Esophagus muscularis mucosa (tissue), 4 donors: ENCODE measurements at places on chromosomes 1 and 21. TPM values are rescaled to one million over a fixed set of nuclear protein-coding genes. Genes with fewer than 3 reads are reported as not detected.

Gene DCST1
- 0.42 TPM for total RNA-seq

Gene INSRR
- total RNA-seq: not detected

Gene CGN
- 1.4 TPM for total RNA-seq

DNA sequence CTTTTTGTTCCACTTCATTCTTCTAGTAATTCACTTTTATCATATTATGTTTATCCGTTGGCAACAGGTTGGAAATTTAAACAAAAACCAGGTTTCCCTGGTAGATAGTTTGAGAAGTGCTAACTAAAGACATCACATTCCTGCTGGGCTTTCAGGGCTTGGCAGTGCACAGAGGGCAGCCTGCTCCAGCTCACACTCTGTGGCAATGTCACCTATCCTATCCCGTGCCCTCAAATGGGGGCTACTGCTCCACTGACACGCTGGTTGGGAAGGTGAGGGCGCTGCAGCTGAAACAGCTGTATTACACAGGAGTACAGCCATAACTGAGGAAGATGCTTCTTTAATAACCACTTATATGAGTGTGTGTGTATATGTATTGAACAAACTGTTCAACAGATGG is 49.7 kb downstream of the RCAN1 start:
- no peak overlapping the region for H3K4me3 ChIP-seq
- no peaks in the 10 kb centered on the region for H3K27me3 ChIP-seq
- peaks cover 21% of the 10 kb centered on the region for H3K4me1 ChIP-seq
- no peak for DNase-seq
- peaks cover 6% of the 10 kb centered on the region for H3K36me3 ChIP-seq

- H3K4me1 ChIP-seq: peaks cover 6% of the 10 kb centered on the region
- no peak for DNase-seq
- H3K27me3 ChIP-seq: no peaks in the 10 kb centered on the region
- no peak overlapping the region for H3K27ac ChIP-seq
- no peaks in the 10 kb centered on the region for H3K36me3 ChIP-seq
- no peak overlapping the region for H3K4me3 ChIP-seq
Measured at GRCh38 chr1:67532452-67533216, 102.4 kb upstream of the SERBP1 start.

GRCh38 chr1:32150847-32151246 is 28.6 kb upstream of the TXLNA start:
- peaks cover 7% of the 10 kb centered on the region for H3K36me3 ChIP-seq
- DNase-seq: no peak
- H3K4me1 ChIP-seq: peaks cover 22% of the 10 kb centered on the region
- no peak overlapping the region for H3K27ac ChIP-seq
- no peaks in the 10 kb centered on the region for H3K27me3 ChIP-seq

DNA sequence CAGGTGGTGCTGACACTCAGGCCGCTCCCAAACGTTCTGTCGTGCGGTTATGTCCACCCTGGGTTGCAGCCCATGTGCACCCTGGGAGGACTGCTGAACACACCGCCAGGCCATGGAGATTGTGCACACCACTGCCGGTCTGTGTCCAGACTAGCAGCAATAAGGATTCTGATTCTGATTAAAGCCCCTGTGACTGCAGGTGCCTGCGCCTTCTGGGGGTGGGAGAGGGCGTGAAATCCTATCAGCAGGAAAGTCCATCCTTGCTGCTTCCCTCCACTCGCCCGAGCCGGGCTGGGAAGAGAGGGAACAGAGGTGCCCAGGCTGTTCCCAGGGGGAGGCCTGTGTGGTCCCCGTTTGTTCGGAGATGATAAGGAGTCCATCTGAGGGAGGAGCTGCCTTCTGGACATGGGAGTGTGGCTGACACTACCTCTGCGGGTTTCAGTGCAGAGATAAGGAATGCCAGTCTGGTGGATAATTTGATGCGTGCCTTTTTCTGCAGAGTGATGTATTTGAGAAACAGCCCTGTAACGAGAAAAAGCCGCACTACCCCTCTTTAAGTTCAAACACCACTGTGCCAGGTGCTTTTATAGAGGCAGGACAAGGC is 41.2 kb downstream of the BACE2 start:
- H3K27me3 ChIP-seq: no peaks in the 10 kb centered on the region
- DNase-seq: no peak
- no peak overlapping the region for H3K4me3 ChIP-seq
- peaks cover 14% of the 10 kb centered on the region for H3K4me1 ChIP-seq

- H3K4me3 ChIP-seq: no peak overlapping the region
- H3K36me3 ChIP-seq: peaks cover 83% of the 10 kb centered on the region
- peaks cover 38% of the 10 kb centered on the region for H3K4me1 ChIP-seq
Measured at GRCh38 chr1:21270086-21270689, 20.1 kb downstream of the ECE1 start.
